D341Med (cell line): ENCODE measurements at places on chromosomes 3 and 15.

DNA sequence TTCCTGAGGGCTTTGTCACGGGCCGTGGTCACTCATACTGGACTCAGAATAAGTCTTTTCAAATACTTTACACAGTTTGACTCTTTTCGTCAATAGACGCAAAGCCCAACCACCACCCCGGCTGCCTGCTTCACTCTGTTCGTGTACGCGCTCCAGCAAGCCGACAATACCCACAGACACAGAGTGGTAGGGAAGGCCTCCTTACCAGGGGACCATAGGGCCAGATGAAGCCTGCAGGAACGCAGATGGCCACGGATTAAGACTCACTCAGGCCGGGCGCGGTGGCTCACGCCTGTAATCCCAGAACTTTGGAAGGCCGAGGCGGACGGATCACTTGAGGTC, 29.7 kb downstream of the EFCAB12 start:
- DNase-seq: peak; percentile 58

GRCh38 chr3:167116120-167116922, 263.8 kb downstream of the ZBBX start:
- DNase-seq: peak; percentile 19

GRCh38 chr3:137647179-137647578, 116.9 kb upstream of the SOX14 start:
- DNase-seq: no peak

DNA sequence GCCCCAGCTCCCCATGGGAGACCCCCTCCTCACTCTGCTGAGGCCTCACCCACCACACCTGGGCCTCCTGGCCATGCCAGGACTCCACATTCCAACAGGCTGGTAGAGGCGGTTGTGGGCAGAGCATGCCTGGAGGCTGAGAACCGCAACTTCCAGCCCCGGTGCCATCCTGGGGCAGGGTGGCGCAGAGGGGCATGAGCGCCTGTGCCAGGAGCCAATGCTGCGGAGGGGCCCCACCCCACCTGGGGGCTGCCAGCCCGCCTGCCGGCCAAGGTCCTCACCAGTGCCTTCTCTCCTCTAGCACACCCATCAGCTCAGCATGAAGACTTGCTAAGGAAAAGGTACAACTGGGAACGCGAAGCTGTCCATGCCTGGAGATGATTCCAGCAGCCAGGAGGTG, 34.3 kb upstream of the SLC6A6 start:
- no peak for DNase-seq

DNA sequence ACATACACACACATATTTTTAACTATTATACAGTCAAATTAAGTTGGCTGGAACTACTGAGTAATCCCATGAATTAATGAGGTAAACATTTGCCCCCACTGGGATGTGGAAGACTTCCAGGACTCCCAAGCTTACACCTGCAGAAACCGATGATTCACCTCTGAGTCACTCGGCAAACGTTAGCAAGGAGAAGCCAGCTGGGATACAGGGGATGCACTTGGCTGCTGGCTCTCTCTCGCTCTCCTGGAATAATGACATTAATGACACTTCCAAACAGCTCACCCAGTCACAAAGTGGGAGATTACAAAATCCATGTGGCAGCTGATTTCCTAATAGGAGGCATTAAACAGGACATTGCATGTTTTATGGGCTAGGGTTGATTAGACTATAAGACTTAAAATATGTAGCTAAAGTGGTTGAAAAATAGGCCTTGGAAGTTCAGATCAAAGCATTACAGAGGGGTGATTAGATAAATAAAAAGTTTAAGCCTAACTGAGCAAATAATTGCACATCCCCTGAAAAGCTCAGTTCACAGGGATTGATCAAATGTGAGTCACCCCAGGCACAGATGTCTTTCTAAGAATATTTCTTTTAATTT, 500.9 kb downstream of the SOX2 start:
- no peak for DNase-seq

- no peak for DNase-seq
Measured at GRCh38 chr3:53843195-53844177, 2.7 kb downstream of the CHDH start.

DNA sequence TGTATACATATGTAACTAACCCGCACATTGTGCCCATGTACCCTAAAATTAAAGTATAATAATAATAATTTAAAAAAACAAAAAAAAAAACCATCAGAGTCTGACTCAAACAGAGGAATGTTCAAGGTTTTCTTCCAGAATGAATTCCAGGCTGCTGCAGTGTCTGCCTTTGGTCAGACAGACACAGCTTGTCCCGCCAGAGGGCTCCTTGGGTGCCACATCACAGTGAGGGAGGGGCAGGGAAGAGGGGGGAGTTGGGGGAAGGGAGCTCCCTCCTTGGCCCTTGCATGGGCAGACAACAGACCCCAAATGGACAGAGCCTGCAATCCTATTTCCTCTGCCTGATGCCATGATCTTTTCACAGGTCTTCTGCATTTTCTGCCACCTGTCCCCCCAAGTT, 36.5 kb downstream of the ITGB5 start:
- DNase-seq: no peak

DNA sequence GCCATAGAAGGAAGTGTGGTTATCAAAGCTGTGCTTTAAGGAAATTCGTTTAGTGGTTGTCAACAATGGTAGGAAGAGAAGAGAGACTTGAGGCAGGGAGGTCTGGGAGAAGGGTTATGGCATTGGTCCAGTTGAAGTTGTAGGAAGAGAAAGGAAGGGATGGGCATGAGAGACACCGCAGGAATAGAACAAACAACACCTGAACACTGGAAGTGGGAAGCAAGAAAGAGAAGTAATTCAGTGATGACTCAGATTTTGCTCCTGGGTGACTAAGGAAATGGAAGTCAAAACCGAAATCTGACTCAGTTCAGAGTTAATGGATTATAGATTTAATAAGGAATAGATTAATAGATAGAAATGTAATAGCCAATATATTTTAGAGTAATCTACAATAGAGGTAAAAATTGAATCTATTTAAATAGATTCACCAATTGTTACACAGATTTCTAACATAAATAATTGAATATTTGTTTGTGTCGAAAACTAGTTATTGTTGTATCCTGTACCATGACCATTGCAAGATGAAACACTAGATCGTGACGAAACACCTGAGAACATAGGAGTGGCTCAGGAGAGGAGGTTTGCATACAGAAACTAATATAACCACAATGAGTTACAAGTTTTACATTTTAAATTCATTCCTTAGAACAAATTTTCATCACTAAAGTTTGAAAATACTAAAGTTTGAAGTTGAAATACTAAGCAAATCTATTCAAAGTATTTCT, 36.0 kb downstream of the THBS1 start:
- DNase-seq: no peak

DNA sequence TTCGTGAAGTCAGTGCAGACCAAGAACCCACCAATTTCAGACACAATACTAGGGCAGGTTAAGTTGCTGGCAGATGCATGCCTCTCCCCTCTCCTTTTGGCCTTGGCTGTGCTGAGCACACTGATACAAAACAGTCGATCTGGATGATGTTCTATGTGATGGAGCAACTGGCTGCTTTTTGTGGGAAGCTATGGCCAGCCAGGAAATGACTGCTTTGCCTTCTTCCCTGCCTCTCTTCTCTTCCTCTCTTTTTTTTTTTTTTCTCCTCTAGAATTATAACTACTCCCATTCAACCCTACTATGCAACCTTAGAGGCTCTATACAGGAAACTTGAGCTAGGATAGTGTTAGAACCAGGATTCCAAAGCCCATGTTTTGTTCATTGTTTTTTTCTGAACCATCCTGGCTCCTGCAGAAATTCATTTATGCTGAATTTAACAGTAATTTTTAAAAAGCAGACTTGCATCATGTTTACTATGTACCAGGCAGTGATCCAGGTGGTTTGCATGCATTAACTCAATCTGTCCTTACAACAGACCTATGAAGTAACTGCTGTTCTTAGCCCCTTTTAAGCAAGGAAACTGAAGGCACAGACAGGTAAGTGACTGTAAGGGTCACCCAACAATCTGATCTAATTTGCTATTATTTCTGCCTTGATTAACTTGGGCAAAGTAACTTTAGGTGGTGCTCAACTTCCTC, 62.9 kb downstream of the PLD1 start:
- no peak for DNase-seq

DNA sequence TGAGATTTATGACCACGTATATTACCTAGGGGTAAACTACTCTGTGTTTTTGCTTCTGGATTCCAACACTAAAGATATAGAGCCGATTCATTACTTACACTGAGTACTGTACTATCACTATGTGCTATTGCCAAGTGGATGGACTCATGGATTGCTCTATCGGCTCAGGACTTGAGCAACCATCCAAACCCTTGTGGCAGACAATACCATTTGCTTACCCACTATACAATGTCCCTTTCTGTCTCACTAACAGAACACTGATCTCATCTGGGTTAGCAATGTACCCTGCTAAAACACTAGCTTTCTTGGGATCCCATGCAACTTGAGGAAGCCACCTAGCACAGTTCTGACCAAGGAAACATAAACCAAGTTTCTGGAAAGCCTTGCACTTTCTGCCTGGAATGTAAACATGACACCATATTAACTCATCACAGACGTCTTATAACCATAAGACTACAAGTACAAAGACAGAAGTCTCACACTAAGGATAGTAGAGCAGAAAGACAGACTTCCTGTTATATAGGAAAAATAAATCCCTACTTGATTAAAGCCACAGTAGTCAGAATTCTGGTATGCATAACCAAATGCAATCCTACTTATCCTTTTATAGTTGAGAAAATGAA, 38.6 kb downstream of the HACD2 start:
- DNase-seq: no peak

DNA sequence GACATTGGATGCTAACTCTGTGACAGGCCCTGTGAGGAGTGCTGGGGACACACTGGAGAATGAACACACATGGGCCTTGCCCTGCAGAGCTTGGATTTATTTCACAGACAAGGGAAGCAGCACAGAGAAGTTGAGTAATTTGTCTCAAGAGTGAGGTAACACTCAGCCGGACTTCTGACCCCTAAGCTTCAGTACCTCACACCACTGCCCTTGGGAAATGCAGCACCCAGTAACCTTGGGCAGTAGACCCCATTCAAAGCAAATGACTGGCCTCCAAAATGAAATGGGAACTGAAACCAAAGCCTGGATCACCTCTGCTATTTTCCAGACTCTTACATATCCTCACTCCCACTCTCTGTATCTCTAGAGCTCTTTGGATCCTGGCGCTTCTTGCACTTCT, 37.3 kb downstream of the RFT1 start:
- no peak for DNase-seq

GRCh38 chr3:7618606-7619005, 757.7 kb downstream of the GRM7 start:
- DNase-seq: no peak

- DNase-seq: no peak
Measured at GRCh38 chr3:39277893-39278615, 1.8 kb downstream of the CX3CR1 start.

DNA sequence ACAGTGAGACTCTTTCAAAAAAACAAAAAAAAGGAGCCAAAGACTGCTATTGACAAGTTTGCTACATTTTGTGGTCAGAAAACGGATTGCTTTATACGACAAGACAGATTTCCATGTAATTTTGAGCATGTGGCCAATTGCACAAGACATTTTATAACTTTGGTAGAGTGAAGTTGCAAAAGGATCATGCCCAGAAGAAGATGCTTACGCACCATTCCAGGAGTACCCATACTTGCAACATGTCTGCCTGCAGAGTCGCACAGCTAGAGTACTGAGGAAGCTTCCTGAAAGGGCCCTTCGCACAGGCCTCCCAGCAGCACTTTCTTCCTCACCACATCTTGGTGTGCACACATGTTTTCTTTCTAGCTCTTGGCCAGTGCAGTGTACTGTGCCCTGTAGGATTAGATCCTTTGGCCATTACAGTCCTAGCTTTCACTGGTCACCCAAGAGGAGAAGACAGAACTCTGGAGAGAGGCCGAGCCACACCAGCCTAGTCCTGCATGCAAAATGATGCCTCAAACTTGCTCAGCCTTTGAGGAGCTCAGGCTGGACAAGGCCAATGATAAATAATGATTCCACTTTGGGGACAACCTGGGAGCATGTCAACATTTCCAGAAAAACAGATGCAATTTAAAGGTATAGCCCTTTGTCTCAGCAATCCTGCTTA, 11.7 kb downstream of the CHDH start:
- no peak for DNase-seq

DNA sequence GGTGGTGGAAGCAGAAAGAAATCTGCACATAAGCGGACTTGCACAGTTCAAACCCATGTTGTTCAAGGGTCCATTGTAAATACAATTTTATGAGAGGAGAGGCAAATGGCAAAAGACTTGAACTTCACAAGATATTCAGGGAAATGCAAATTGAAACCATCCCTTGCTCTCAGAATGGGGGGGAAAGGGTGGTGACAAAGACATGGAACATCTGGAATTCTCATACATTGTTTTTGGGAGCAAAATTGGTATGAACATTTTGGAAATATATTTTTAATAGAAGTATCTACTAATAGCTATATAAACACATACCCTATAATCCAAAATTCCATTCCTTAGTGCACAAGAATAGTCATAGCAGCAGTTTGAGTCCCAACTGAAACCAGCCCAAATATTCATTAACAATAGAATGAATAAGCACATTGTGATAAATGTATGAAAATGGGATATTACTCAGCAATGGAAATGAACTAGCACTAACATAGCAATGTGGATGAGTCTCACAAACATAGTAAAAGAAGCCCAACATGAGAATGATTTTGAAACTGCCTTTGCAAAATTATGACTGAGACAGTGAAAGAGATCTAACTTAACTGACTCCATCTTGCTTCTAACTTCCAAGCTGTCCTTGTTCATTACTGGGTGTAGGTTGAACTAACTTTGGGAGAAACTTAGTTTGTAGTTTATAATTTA, 77.2 kb downstream of the CD200R1L start:
- no peak for DNase-seq

- DNase-seq: no peak
Measured at GRCh38 chr3:3086239-3086638, 23.9 kb downstream of the IL5RA start.

- no peak for DNase-seq
Measured at GRCh38 chr3:129505341-129505740, 23.1 kb upstream of the RHO start.

DNA sequence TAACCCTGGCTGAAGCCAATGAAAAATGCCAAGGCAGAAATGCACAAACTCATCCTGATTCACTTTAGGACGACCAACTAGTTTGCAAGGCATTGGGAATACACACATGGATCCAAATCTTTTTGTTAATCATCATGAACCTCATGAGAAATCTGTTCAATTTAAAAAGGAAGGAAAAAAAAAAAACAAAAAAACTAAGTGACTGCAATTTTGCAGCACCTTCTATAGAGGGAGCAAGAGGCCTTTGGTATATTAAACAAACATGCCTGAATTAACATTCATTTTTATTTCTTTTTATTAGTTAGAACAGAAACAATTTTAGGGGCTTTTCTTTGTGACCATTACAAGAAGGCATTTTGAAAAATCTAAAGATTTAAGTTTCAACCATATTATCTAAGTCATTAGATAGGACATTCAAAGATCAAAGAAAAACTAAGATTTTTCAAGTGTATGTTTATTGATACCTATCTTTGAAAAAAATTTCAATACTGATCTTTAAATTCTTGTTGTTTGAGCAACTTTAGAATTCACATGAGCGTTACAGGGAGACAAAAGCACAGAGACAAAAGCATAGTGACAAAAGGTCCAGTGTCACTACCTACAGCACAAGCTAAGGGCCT, 182.4 kb downstream of the CBLB start:
- peak; percentile 29 for DNase-seq
